Motor neuron (in vitro differentiated cells): ENCODE measurements at places on chromosomes 1 and 21. TPM values are rescaled to one million over a fixed set of nuclear protein-coding genes. Genes with fewer than 3 reads are reported as not detected.

Gene GSTM2
- 22.0 and 24.5 TPM in 2 replicates for total RNA-seq

Gene FAM43B
- total RNA-seq = 1.6 and 1.8 TPM in 2 replicates

Gene NGF
- total RNA-seq = 0.57 and 1.1 TPM in 2 replicates

Gene C2CD4D
- total RNA-seq = not detected in 2 replicates

- ATAC-seq = no peak
Measured at GRCh38 chr1:246793356-246793896, 69.2 kb downstream of the SCCPDH start.

GRCh38 chr1:179996099-179996498 is 41.5 kb downstream of the CEP350 start:
- no peak for ATAC-seq

DNA sequence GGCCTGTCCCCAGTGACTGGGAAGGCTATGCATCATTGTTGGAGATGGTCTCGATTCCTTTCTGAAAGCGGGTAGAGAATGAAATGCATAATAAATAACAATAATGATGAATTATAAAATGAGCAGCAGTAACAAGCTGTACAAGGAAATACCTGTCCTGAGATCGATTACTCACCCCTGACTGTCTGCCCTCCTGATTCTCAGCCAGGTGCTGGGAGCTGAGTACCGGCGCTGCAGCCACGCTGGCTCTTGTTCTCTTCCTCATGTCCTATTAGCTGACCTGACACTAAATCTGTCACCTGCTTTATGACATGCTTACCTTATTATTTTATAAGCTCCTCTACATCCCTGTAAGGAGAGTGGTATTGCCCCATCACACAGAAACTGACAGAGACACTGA is 3.4 kb downstream of the AGPAT3 start:
- no peak for ATAC-seq

DNA sequence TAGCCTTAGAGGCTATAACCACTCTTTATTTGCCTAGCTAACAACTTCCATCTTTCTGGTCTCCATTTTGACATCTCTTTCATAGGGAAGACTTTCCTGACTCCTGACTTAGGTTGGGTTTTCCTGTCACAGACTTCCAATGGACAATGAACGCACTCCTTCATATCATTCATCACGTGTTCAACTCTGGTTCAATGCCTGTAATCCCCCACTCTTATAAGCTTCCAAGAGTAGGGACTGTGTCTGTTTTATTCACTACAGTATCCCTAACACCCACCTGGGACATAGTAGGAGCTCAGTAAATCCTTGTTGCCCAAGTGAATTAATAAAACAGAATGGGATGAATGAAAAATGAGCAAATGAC is 4.6 kb downstream of the SLAMF1 start:
- no peak for ATAC-seq

- ATAC-seq = no peak
Measured at GRCh38 chr1:200464784-200465400, 55.1 kb upstream of the ZNF281 start.

DNA sequence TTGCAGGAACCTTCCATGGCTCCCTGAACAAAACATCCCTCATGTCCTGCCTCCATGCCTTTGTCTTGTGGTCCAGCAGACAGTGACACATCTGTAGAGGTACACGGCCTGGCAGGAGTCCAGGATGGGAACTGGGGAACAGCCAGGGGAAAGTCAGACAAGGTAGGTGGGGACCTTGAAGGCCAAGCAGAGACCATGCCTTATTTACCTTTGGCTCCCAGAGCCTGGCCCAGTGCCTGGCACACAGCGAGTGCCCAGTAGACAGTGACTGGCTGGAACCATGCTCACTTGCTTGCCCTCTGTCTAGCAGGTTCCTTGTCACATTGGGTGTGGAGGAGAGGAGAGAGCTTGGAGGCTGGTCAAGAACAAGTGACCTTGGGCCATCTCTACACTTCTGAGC is 81.0 kb downstream of the BCAR3 start:
- no peak for ATAC-seq

DNA sequence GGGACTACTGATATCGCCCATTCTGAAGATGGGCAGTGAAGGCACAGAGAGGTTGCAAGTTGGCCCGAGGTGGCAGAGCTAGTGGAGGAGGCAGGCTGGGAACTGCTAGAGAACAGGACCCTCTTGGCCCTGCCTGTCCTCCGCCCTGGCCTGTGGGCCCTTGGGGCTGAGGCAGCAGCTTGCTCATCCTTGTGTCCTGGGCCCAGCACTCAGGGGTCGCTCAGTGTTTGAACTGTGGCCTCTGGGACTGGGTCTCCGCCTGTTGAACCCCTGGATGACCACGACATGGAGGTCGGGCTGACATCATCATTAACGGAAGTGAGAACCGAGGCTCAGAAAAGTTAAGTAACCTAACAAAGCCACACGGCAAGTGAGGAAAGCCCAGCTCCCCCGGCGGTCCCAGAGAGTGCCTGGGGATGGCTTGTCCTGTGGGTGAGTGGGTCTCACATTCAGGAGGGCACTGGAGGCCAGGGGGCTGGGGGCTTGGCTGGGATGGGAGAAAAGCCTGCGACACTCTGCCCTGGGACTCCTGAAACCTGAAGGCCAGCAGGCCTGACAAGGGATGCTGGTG is 23.0 kb upstream of the DDOST start:
- no peak for ATAC-seq

- no peak for ATAC-seq
Measured at GRCh38 chr1:240199758-240200645, 108.3 kb downstream of the FMN2 start.

- ATAC-seq = no peak
Measured at GRCh38 chr1:232713785-232714184, 83.9 kb upstream of the SIPA1L2 start.

- ATAC-seq = peak; percentile 54
Measured at GRCh38 chr1:50750021-50750619, 209.9 kb downstream of the FAF1 start.

- ATAC-seq = no peak
Measured at GRCh38 chr21:19034041-19034440, 630.5 kb upstream of the TMPRSS15 start.

DNA sequence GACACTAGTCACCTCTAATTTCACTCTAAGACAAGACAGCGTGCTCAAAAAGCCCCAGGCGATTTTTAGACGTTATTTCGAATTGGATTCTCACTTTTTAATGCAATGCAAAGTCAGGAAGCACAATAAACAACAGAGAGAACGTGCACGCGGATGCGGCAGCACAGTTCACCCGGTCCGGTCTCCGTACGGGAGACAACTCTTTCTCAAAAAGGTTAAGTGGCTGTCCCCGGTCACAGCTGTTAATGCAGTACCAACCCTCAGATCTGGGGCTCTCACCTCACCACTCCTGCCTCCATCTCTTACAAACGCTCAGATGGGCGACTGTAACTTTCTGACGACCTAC is 1.2 kb downstream of the HP1BP3 start:
- ATAC-seq = no peak

DNA sequence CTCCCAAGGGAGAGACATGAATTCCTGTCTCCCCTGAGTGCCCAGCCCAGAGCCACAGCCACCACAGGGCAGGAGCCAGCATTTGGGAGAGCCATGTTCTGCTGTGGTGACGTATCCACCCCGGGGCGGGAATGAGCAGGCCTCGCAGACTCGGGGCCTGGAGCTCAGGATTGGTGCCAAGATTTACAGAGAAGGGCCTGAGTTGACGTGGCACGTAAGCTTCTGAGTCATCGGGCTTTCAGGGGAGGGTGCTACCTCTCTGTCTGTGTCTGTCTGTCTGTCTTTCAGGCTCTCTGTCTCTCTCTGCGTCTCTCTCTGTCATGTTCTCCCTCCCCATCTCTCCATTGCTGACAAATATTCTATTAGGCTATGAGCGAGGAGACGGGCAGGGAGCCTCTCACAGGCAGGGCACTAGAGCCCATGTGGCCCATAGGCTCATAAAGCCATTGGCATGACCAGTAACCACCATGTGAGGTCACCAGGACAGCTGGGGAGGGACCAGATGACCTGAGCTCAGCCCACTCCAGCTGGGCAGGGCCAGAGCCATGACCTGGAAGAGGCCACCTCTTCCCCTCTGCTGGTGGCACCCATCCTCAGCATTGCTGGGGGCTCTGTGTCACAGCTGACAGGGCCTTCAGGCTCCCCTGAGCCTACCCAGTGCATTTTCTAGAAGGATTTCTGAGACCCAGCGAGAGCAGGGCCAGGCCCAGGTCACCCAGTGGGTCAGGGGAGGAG is 300.0 kb upstream of the VAMP3 start:
- peak; percentile 91 for ATAC-seq
